ENCODE measurements at places on chromosomes 5 and 9.

DNA sequence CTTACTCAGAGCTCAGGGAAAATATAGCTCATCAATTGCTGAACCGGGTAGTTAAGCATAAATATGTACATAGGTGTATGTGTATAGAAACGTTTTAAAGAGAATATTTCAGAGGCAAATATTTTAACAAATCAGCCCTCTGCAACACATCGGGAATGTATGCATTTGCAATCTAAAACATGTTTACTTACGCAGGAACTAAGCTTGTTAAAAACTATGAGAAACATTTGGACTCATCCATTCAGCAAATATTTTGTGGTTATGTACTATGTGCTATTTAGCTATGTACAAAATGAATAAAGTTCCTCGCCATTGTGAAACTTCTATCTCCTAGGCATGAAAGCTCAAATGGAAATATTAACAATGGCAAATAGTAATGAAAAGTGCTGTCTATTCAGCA is 469.9 kb downstream of the ARHGEF28 start:
- no peak for DNase-seq

DNA sequence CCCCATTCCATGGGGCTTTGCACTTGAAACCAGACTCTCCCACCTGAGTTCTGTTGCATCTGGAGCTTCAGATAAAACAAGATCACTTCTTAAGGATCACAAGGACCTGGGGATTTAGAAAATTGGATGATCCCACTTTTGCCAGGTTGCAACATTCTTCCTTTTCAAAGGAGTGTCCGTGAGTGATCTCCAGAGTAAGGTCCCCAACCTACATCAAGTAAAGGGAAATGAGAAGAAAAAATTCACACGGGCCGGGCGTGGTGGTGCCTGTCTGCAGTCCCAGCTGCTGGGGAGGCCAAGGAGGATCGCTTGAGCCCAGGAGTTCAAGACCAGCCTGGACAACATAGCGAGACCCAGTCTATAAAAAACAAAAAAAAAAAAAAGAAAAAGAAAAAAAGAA is 41.2 kb upstream of the COL5A1 start:
- DNase-seq, result no peak

DNA sequence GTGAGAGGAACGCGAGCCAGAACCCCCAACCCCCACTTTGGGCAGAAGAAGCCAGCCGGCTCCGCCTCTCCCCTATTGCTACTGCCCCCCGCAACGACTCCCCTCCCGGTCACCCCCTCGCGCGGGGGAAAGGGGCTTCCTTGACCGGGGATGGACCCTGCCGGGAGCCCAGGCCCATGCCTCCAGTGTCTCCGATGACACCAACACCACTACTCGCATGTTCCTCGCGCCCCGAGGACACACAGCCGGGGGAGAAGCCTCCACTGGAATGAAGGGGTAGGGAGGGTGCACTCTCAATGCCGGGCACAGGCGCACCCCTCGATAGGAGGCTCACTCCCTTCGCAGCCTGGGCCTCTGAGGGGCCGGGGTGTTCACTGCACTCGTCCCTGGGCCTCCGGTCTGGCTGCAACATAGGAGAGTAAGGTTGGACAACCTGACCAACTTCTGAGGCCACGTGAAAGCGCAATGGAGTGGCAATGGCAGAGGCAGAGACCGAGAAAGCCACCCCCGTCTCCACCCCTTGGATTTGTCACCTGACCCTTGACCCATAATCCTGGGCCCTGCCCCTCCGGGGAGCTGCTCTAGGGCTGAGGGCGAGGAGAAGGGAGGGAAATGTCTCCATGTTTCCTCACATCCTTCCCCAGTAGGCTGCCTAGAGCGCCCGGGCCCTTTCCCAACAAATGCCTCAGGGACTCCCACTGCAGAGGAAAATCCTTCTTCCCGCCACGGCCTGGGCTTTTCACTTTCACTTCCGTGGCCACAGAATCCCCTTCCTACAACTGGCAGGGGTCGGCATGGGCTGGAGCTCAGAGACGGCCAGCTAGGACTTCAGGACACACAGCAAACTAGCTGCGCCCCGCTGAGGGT is 1.1 kb upstream of the CNTFR start:
- no peak for DNase-seq

DNA sequence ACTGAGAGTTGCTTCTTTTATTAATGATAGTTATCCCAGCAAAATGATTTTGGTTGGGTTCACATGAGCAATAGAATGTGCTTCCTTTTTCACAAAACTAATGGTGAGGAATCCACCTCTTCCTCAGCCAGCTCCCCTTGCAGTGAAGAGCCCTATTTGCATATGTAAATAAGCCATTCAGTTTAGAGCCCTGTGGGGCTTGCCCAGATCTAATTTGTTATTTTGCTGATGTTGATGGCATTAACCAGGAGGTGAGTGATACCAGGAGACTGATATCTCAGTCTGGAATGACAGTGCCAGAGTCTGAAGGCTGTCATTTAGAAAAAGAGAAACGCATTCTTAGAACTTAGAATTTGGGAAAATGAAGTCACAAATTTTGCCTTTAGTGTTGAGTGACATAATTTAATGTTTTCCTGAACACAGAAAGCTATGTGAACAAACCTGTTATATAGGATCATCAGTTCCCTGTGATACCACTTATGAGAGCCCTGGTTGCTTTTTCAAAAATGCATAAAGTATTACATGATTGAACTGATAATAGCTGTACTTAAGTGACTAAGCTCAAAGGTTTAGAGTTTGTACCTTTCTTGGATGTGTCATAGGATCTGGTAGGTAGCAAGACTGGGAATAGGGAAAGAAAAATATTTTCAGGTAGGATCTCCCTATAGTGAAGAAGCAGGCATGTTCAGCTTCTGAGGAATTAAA is 271.6 kb downstream of the MAST4 start:
- DNase-seq, result no peak

- DNase-seq, result no peak
These were observed 223.0 kb downstream of the AUH start for GRCh38 chr9:91138760-91139159.

GRCh38 chr9:127897193-127897692 is 2.2 kb downstream of the ST6GALNAC6 start:
- DNase-seq, result no peak
